Stimulated activated CD8-positive, alpha-beta memory T cell treated with anti-CD3 and anti-CD28 coated beads, Interleukin-7, amount 100 ng/mL, for 4 hours (primary cell): ENCODE measurements at places on chromosomes 7 and 10.

- DNase-seq: no peak
Observed at GRCh38 chr7:132757783-132758182, 181.5 kb upstream of the PLXNA4 start.

- no peak for DNase-seq
Observed at GRCh38 chr10:14478604-14479003, 147.9 kb upstream of the FRMD4A start.

DNA sequence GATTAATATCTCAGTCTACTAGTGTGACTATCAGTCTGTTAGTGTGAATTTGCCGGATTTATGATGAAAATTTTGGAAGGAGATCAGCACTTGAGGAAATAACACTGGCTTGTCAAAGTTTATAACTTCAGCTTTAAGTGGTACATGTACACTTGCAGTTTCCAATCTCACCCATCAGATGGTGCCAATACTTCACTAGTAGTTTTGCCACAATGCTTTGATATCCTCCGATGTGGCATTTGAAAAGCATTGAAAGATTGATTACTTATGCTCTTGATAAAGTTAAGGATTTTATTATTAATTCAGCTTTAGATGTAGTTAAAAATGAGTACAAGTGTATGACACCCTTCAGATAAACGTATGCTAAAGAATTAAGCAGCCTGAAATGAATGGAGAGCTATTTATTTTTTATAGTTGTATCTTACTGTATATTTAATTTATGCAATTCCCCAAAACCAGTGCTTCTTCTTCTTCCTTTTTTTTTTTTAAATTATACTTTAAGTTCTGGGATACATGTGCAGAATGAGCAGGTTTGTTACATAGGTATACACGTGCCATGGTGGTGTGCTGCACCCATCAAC is 98.2 kb downstream of the ANLN start:
- peak; percentile 12 for DNase-seq

DNA sequence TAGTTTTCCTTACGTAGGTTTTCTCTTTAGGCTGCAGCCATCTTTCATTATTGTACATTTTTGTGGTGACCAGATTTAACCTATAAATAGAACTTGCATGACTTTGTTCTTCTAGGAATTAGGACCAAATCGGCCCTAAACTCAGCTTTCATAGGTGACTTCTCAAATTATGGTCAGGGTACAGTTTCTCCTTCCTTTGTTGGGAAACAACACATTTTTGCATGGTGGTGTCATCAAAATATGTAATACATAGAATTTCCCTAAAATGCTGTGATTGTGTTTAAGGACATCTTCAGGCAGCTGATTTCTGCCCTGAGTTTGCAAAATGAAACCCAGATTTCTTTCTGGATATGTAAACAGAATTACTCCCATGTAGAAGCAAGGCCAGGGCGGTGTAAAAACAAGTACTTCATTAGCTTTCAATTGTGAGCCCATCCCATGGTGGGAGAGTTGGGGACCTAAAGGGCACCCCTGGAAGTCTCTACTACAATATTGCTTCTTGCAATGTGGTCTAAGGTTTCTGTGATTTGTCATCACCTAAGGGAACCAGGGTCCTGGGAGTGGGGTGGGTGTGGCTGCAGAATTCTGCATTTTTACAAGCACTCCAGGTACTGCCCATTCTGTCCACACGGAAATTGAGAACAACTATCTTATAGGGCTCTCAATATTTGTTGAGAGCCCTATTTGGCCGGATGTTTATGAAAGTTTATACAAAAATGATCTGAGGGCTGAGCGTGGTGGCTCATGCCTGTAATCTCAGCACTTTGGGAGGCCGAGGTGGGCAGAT is 121.0 kb upstream of the FAM171A1 start:
- DNase-seq: no peak

DNA sequence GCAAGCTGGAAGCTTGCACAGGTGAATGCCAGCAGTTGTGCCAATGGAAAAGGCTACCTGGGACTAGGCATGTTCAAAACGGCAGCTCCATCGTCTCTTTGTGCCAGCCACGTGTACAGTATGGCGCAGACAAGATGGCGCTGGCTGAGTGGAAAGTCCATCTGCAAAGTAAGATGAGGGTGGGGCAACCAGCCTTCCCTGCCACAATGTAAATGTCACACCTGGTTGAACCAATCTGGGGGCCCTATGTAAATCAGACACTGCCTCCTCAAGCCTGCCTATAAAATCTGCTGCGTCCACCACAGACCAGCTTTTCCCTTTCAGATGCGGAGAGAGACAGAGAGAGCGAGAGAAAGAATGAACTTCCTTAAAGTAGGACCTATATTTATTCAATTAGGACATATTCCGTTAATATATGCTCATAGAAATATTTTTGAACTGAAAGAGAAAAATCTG is 18.5 kb upstream of the C7orf33 start:
- DNase-seq: no peak

DNA sequence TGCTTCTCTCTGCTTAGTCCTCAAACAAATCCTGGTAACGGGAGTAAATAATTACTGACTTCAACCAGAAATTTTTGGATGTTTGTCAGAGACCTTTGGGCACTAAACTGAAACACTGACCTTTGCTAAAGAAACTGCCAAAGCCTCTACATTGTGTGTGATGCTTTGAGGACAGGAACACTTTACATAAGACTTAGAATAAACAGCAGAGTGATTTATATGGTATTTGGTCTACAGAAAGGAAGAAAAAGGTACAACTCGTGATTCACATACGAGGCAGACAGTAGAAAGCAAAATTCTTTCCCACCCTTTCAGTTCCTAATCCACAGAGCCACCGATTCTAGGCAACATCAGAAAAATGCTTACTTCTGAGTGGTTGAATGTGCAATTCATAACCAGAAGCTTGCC is 59.8 kb downstream of the SLC16A12 start:
- DNase-seq: no peak

DNA sequence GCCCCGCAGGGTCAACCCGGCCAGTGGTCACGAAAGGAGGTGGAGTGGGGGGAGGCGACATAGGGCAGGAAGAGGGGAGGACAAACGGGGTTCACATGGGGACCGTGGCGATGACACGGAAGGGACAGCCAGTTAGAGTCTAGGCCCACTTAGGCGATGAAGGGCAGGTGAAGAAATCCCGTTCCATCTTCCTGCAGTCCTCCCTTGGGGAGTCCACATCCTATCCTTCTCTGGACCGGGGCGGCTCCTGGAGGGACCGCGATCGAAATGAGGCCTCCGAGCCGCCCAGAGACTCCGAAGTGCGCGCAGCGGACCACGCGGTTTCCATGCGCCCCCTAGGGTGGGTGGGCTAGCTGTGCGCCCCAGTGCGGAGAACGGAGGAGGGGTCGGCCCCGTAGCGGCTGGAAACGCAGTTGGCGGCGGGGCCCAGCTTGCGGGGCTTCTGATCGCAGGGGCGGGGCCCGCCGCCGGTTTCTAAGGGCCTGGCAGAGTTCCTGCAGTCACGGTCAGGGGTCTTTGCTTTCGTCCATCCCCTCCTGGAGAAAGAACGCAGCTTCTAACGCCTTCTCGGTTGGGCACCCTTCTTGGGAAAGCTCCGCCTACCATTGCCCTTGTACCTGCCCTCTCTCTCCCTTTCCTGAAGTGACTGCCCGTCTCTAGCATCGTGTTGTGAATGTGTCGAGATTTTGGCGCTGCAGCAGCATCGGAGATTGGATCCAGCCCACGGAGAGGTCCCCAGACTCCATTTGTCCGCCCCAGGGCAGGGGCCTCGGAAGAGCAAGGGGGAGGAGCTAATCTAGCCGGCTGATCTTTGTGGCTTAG is 17.9 kb upstream of the TMEM225B start:
- peak; percentile 60 for DNase-seq

DNA sequence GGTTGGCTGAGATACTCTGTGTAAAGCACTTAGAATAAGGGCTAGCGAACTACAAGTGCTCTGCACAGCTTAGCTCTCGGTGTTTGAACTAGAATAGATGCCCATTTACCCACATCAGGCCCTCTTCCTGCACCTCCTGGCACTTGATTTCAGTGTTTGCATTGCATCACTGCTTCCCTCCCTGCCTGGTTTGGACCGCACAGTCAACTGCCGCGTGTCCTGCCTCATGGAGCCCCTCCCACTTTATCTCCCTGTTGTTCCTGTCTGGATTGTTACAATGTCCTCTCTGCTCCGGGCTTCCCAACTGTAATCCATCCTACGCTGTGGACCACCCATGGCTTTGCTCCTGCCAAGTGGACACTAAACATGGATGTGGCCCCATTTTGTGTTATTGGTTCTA is 2.3 kb downstream of the FAM107B start:
- no peak for DNase-seq

DNA sequence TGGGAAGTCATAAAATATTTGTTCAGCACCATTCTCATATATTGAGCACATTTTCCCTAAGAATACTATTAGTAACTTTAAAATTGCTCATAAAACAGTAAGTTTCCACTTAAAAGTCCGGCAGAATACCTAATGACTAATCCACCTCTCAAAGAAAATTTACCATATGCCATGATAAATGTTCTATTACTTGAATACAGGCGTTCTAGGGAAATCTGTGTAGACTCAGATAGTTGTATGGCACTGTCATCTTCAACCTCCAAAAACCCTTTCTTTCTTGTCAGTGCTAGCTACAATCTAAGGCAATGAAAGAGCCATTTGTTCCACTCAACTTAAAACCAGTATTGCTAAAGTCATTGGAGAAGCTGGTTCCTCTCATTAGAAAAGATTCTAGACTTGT is 7.3 kb downstream of the GPR37 start:
- DNase-seq: no peak

- DNase-seq: no peak
Observed at GRCh38 chr7:107638594-107638993, 22.0 kb upstream of the SLC26A4 start.

DNA sequence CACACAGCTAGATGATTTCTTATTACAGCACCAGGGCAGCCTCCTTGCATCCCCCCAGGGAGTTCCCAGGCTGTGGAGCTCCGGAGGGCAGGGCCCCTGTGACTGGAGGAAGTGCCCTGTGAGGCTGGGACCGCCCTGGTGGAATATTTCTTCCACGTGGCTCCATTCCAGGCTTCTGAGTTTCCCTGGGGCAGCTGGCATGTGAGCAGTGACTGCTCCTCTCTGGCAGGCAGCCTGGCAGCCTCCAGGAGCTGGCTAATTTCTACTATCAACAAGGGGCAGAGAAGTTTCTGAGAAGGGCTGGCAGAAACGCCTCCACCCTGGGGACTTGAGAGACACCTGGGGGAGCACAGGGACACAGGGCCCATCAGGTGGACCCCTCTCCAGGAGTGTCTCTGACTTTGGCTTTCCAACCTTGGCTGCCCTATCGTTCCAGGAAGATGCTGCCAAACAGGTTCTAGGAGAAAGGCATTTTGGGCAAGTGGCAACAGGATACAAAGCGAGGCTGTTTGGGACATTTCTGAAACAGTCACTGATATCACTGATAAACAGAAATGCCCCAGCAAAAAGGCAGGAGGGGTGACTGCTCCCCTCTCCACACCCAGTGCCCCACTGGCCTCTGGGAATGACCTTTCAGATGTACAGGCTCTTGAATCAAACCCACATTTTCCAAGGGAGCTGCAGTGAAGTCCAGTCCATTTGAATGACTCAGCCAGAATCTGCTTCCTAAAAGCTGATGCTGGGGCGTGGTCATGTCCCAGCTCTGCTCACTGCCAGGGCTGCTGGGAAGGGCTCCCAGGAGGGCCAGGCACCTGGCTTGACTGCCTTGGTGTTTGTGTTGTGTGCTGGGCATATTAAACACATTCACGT is 16.1 kb downstream of the MYOF start:
- no peak for DNase-seq

DNA sequence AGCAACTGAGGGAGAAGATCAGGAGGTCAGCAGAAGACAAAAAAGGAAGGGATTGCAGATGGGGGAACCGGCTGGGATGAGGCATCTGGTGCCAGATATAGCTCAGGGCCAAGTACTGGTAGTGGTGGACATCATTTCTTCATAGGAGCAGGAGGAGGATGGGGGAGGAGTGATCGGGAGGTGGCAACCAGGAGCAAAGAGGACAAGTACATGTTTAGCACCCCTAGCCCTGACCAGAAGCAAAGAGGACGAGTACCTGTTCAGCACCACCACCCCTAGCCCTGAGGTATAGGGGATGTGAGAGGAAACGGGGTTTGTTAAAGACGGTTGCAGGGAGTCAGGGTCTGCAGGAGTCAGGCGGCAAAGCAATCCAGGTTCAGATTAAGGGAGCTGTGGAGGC is 84.5 kb upstream of the NPS start:
- no peak for DNase-seq

DNA sequence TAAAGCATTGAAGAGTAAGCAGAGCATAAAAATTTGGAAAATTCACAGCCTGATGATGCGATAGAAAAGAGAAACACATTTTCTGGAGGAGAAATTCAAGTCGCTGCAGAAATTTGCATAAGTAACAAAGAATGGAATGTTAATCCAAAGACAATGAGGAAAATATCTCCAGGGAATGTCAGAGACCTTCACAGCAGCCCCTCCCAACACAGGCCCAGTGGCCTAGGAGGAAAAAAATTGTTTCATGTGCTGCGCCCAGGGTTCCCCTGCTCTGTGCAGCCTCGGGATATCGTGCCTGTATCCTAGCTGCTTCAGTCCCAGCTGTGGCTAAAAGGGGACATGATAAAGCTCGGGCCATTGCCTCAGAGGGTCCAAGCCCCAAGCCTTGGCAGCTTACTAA is 206.8 kb downstream of the TPK1 start:
- DNase-seq: no peak

DNA sequence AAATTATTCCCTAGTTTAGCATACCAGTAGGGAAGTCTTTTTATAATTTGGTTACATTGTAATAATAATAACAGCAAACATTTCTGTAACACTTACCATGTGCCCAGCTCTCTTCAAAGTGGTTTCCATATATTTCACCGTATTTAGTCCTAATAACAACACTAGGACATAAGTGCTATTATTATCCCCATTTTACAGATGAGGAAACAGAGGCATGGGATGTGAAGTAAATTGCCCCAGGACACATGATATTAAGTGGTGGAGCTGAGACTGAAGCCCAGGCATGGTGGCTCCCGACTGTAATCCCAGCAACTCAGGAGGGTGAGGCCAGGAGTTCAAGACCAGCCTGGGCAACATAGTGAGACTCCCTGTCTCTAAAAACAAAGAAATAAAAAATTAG is 5.1 kb downstream of the PHYH start:
- DNase-seq: no peak

DNA sequence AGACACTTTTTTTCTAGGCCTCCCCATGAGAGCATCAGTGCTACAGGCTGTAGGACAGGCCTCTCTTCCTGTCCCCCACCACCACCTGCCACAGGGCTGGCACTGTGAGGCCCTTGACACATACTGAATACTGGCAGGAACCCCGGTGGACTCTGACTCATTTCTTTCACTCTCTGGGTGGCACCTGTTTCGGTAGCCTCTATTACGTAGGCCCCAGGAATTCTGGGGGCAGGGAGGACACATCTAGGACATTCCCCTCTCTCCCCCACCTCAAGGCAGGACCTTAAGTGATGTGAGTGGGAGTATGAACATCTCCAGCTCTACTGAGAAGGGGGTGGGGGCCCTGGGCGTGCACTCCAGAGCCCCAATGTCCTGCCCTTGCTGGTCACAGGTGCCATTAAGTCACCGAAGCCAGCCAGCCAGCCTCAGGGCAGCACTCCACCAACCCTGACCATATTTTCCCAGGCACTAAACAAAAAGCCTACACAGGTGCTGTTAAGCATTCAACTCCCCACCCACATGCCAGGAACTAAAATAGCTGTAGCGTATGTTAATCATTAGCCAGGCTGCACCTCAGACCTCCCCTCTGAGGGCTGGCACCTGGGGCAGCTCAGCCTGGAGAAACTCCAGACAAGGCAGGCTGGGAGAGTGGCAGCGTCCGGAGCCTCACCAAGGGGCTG is 8.9 kb downstream of the ANXA11 start:
- peak; percentile 62 for DNase-seq

GRCh38 chr7:7553386-7553785 is 13.3 kb upstream of the MIOS start:
- no peak for DNase-seq

- DNase-seq: no peak
Observed at GRCh38 chr10:93977442-93977841, 16.3 kb upstream of the PLCE1 start.
